ENCODE measurements at places on chromosomes 4 and X.

DNA sequence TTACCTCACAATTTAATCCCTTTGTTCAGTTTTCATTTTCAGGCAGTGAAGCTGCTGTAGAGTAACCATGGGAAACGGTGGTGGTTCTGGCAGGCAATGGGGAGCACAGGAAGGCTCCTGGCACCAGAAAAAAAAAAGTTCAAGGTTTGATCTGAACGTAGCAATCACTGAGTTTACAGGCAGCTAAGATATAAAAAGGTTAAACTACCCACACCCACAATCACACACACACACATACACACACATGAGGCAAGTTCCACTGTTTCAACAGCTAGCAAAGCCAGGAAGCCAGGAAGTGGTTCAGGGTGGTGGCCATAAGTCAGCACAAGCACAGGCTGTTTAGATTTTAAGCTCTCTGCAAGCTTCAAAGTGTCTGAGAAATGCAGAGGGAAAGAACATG, at the start of gene SULT1B1:
Gene SULT1B1, minus strand, starts transcription at position 166 of the 400 bp plus-strand sequence. CDS start 5,403 bp downstream, outside the sequence.
- DNase-seq: no peak

- DNase-seq: no peak
These were observed 348.6 kb downstream of the PTTG2 start for GRCh38 chr4:38308728-38309311.

- DNase-seq: no peak
These were observed 208.5 kb upstream of the CASK start for GRCh38 chrX:42131856-42132255.

DNA sequence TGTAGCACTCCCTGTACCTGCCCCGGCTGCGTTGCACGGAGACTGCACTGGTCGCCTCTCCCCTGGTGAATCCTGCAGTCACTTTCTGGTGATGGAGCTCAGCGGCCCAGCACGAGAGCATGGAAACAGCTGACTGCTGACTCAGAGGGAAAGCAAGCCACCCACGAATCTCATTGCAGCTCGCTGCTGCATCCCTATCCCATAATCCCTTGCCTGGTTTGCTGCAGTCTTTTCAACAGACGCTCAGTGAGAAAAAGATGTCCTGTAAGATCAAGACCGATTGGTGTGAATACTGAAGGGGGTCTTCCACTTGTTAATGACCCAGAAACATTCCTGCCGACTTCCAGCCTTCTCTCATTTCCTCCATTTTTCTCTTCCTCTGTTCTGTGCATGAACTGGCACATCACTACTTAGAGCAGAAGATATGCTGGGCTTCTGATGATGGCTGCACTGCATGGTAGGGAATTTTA, 52.9 kb downstream of the TRIM2 start:
- no peak for DNase-seq

DNA sequence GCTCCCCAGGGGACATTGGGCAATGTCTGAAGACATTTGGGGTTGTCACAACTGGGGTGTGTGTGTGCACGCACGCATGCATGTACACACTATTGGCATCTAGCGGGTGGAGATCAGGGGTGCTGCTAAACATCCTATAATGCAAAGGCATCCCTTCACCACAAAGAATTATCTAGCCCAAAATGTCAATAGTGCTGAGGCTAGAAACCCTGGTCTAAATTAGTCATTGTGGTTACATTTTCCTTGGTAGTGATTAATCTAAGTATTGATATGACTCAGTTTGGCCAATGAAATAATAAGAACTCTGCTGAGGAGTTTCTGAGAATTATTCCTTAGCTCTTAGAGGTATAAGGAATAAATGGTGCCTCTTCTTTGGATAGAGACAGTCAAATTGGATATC, 200.2 kb downstream of the CLCN4 start:
- DNase-seq: no peak

- DNase-seq: no peak
These were observed 96.0 kb downstream of the TENM3 start for GRCh38 chr4:182339221-182339641.

All from mesothelial cell of epicardium (in vitro differentiated cells).